ENCODE measurements at places on chromosomes 16 and 17. TPM values are rescaled to one million over a fixed set of nuclear protein-coding genes. Genes with fewer than 3 reads are reported as not detected.

DNA sequence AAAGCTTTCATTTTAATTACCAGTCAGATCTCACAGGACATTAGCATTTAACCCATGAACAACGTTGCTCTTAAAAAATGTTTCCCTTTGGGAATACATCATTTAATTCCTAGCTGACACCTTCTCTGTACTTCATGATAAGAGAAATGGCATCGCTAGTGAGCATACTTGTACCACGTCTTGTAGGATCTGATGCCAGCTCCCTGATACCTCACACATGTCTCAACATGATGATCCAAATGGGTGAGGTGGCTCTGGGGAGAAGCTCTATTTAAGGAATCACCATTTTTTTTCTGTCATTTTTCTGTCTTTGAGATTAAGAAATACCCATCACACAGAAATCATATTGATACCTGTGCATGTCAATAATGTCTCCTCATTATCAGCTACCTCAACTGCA, 772.1 kb upstream of the CA10 start:
- no peak for DNase-seq

Gene KRT15
- total RNA-seq, result 802 TPM

Gene NQO1
- total RNA-seq, result 8.8 TPM

Gene CAMKK1
- 11.3 TPM for total RNA-seq

Gene WBP2
- 104 TPM for total RNA-seq

- DNase-seq, result no peak
These were observed 177.8 kb downstream of the CCDC182 start for GRCh38 chr17:57567251-57567650.

DNA sequence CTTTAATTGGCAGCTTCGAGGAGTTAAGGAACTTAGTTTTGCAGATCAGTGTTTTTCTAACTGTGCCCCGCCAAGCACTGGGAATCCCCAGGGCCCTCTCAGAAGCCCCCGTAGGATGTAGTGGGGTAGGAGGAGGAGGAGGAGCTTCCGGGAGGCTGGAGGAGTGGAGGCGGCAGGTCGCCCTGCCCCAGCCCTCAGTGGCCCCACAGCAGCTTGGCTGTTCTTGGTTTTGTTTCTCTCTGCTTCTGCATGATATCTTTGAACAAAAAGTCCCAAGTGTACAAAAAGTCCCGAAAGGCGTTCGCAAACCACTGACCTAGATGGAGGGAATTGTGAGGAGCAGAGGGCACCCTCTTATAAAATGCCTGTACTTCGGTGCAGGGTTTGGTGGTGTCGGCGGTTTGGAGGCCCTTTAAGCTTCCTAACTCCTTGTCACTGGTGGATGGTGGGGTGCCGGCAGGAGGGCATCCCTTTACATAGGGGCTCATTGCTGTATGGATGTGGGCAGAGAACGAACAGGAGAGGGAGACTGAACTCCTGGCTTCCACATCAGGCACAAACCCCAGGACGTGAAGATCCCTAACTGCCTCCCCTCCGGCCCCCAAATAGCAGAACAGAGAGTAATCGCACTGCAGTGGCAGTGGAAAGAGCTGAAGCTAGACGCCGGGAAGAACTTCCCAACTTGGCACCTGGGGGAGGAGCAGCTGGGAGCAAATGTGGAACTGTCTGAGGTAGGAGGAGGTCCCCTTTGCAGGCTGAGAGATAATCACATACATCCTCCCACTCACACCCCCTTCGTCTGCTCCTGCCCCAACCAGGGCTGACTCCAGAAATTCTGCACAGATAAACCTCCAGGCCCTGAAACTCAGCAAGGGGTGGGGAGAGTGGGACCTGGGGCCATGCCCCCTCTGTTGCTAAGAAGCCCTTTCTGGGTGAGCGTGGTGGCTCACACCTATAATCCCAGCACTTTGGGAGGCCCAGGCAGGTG, 20.1 kb downstream of the EPOP start:
- DNase-seq, result no peak

DNA sequence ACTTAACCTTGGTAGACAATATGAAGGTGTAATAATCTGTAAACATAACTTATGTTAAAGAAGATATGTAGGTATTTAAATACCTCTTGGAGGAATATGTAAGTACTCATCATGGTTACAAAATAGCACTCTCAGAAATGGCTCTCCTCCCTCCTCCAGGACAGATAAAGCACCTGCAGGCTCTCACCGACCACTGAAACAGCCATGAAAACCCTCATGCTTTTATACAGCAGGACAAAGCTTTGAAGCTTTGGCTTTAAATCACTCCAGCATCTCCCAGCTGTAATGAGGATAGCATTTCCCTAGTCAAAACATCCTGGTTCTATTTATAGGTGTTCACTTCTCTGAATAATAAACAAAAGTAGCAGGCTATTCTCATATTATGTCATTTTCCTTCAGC, 69.1 kb upstream of the PMFBP1 start:
- no peak for DNase-seq

GRCh38 chr16:51553910-51554309, 402.8 kb upstream of the SALL1 start:
- DNase-seq, result no peak

GRCh38 chr17:16974569-16975276, 2.8 kb upstream of the TNFRSF13B start:
- no peak for DNase-seq

GRCh38 chr17:58829172-58829637, 73.6 kb downstream of the PPM1E start:
- DNase-seq, result no peak

Gene PHOSPHO1
- 0.34 TPM for total RNA-seq

DNA sequence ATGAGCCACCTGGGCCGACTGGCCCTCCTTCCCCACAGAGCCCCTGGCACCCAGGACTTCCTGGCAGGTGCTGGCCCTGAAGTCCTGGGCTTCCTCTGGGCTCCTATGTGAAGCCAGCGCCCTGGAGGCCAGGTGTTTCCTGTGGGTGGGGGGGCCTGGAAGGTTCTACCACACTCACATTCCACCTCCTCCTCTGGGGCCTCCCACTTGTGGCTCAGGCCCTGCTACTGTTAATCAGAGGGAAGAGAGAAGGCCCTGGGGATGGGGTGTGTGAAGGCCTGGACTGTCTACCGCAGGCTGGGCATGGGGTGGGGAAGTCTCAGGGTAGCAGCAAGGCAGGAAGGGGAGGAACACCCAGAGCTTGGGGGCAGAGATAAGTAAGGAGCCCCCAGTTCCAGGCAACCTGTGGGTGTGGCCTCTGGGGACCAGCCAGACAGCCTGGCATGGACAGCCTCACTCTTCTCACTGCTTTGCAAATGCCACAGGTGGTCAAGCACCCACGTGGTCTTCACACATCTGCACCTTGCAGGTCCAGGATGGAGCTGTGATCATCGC, 111.9 kb upstream of the TNRC6C start:
- no peak for DNase-seq

Data from lower leg skin (tissue), 4 donors.